Hepatocyte (in vitro differentiated cells): ENCODE measurements at places on chromosomes 6 and 20.

GRCh38 chr20:2659547-2659946 is 4.5 kb downstream of the IDH3B start:
- DNase-seq, result no peak

GRCh38 chr6:79077715-79078074 is 359 bp downstream of the PHIP start:
- DNase-seq, result peak; percentile 74

DNA sequence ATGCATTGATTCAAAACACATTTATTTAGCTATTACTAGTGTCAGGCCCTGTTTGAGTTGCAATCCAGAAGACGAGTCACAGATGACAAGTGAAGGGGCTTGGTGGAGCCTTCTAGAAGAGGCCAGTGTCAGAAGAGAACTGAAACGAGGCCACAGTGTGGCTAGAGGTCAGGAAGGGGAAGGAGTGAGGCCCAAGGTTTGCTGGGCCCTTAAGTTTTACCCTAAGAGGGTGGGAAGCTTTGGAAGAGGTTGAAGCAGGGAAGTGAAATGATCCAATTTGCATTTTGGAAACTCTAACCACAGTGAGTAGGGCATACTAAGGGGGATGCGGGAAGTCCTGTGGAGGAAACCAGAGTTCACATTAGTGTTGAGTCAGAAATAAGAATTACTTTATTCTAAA is 25.0 kb downstream of the TTK start:
- no peak for DNase-seq

GRCh38 chr6:84508981-84509380 is 255.4 kb downstream of the TBX18 start:
- no peak for DNase-seq

- DNase-seq, result no peak
Measured at GRCh38 chr6:12483712-12484111, 193.6 kb downstream of the EDN1 start.

DNA sequence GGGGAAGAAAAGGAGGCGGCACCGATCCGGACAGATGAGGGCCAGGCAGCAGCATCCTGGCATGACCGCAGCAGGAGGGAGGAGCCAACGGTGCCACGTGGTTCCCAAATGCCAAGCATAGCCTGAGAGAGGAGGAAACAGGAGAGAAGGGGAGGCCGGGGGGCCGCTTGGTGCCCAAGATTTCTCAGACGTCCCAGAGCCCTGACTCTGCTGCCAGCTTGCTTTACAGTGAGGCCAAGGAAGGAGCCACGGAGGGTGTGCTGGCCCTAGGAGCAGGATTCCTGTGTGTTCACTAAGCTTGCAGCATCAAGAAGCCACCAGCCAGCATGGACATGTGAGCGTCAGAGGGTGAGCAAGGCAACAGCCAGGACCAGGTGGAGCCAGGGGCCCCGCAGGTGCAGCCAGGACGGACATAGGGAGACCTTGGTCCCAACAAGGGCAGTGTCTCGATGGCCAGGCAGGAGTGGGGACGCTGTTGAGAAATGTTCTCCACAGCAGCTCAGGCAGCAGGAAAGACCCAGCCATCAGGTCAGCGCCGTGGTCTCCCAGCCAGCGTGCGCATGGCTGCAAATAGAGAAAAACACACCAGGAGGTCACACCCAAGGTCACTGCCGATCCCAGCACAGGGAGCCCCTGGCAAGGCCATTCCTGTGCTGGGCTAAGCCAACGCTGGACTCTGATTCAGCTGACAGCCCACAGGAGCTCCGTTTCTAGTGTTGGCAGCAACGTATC is 143.7 kb downstream of the DLL1 start:
- no peak for DNase-seq

DNA sequence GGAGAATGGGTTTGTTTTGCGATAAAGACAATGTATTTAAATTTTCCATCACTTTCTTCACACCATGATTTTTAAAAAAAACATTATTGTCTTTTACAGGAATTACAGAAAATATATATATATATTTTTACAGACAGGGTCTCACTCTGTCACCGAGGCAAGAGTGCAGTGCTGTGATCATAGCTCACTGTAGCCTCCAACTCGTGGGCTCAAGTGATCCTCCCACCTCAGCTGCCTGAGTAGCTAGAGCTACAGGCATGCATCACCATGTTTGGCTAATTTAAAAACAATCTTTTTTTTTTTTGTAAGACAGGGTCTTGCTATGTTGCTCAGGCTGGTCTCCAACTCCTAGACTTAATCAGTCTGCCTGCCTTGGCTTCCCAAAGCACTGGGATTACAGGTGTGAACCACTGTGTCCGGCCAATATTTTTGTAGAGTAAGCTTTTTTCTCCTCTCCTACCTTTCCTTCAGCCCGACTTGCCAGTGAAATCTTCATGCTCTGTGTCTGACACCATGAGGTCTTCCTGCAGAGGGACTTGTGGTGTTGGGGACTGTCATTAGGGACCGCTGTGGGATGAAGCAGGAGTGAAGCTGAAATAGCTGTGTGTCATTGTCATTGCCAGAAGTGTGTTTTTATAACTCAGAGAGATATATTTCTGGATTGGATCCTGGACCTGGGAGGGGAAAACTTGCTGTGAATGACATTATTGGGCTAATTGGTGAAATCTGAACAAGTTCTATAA is 13.2 kb downstream of the DSP start:
- DNase-seq, result no peak

DNA sequence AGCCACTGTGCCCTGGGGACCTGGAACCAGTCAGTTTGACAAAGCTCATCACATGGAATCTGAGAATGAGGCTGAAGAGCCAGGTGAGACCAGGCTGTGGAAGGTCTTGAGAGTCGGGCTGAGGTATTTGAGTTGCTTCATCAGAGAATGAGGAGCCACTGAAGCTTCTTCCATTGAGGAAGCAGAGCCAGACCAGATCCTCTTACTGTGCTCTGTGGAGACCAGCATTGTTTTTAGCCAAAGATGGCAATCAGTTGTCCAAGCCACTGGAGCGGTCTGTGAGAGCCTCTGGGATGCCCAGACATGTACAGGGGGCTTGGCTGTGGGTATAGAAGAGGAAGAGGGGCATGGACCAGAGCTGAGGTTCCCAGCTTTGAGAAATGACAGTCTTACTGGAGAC is 6.1 kb upstream of the EPB41L1 start:
- no peak for DNase-seq

DNA sequence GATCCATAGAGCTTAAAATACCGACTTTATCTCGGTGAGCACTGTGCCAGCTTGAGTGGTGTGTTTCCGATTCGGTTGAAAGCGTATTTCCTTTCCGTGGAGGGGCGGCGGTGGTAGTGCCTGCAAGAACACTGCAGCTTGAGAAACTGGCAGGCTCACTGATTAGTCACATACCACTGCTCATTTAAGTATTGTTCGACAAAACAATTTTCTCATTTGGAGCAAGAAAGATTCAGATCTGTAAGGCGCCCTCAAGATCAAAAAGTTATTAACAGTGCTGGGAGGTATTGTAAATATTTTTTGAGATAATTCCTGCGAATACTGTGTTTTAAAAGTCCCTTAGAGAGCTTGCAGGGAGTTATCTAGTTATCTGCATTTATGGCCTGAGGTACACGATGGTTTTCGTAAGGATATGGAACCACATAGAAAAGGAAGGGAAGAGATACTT is 1.3 kb downstream of the MAPK14 start:
- DNase-seq, result peak; percentile 72

DNA sequence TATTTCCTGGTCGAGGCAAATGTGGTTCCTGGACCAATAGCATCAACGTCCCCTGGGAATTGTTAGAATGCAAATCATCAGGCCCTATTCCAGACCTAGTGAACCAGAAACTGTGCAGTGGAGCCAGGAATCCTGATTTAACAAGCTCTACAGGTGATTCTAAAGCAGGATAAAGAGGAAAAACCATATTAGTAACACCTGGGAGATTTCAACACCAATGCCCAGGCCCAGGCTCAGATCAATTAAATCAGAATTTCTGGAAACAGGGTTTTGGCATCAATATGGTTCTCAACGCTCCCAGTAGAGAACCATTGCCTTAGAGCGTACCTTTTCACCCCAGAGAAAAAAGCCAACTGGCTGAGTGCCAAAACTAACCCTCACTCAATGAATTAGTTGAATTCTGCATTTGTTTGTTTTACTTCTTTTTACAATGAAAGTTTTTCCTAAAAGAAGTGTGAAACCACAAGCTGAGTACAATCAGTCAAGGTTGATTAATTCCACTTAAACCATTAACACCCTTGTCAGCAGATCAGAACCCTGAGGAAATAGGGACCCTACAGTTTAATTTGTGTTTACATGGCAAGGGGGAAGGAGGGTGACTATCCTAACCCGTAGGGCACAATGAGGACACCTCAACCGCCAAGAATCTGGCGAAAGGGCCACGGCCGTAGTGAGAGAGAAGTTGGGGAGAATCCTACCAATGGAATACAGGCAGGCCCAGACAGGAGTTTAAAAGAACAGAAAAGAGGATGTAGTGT is 34.9 kb upstream of the LOC128125822 start:
- DNase-seq, result no peak

DNA sequence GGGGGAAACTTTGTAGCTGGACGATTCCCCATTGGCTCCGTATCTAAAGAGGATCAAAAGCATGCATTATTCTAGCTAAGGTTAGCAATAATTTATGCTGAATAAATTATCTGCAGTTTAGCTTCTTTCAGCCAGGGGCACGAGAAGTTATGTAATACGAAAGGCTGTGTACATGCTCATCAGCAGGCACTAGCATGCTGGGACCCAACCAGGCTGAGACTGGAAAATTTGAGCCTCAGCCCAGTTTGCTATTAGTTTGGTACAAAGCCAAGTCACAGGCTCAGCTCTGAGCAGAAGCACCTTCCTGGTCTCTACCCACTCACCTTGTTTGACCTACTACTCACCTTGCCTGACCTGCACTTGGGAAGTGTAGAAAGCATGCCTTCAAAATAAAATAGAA is 328.1 kb upstream of the ARID1B start:
- no peak for DNase-seq

- DNase-seq, result no peak
Measured at GRCh38 chr6:113381959-113382358, 475.2 kb upstream of the MARCKS start.

- no peak for DNase-seq
Measured at GRCh38 chr6:3693831-3694230, 57.7 kb downstream of the PXDC1 start.

DNA sequence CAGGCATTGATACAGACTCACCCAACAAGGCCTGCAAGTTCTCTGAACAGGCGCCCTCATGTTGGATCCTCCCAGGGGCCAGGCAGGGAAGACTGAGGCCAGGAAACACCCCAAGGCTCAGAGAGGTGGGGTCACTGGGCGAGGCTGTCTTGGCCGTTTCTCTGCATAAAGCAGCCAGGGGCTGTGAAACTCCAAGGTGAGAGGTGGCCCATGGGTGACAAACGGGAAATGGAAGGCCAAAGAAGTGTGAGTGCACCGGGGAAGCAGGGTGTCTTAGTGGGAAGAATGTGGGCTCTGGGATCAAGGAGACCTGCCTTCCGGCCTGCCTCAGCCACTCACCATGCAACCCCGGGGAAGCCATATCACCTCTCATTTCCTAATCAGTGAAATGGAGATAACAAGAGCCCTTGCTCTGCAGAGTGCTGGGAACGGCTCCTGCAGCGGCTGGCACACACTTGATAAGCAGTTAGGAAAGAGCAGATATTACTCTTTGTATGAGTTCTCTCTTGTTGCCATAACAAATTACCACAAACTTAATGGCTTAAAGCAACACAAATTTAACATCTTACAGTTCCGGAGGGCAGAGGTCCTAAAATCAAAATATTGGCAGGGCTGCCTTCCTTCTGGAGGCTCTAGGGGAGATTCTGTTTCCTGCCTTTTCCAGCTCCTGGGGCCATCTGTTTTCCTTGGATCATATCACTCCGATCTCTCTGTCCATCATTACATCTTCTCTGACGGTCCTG is 168.6 kb downstream of the NFATC2 start:
- peak; percentile 74 for DNase-seq

- no peak for DNase-seq
Measured at GRCh38 chr6:142965164-142965563, 20.2 kb upstream of the HIVEP2 start.

GRCh38 chr6:142947714-142948480 is 2.9 kb upstream of the HIVEP2 start:
- no peak for DNase-seq

GRCh38 chr6:17470938-17471327 is 77.5 kb downstream of the CAP2 start:
- peak; percentile 23 for DNase-seq

- no peak for DNase-seq
Measured at GRCh38 chr6:33426590-33427511, 7.0 kb downstream of the SYNGAP1 start.

DNA sequence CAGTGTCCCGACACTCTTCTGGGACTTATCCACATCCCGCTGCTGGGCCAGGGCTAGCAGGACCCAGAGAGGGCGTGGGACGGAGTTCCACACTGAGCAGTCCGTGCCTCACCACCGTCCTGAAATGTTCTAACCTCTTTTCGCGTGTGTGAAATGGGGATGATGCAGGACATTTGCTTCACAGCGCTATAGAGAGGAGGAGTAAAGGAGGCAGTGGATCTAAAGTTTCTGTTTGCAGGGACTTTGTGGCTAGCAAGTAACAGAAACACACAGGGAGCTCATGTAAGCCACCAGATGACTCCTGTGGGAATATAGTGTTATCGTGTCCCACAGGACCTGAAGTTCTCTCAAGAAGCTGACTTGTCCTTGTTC is 634 bp downstream of the ITPA start:
- DNase-seq, result no peak
